ENCODE measurements at places on chromosomes 6 and 20.

DNA sequence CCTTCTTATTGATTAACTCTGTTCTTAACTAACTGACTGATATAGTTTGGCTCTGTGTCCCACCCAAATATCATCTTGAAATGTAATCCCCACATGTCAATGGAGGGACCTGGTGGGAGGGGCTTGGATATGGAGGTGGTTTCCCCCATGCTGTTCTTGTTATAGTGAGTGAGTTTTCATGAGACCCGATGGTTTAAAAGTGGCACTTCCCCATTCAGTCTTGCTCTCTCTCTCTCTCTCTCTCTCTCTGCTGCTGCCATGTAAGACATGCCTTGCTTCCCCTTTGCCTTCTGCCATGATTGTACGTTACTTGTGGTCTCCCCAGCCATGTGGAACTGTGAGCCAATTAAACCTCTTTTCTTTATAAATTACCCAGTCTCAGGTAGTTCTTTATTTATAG is 81.8 kb upstream of the SPACA1 start:
- DNase-seq: no peak

DNA sequence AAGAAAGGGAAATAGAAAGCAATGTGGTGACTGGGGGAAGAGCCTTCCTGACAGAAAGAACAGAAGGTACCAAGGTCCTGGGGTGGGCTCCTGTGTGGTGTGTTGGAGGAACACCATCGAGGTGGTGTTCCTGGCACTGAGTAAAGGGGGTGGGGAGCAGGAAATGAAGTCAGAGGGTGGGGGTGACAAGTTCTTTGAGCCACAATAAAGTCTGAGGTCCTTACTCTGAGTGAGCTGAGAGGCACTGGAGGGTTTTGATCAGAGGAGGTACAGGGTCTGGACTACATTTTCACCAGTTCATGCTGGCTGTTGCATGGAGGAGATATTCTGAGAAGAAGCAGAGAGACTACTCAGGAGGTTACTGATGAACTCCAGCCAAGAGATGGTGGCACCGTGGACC is 198.2 kb downstream of the GMPR start:
- DNase-seq: no peak

GRCh38 chr6:32764048-32764447 is 716 bp upstream of the HLA-DQB2 start:
- no peak for DNase-seq

DNA sequence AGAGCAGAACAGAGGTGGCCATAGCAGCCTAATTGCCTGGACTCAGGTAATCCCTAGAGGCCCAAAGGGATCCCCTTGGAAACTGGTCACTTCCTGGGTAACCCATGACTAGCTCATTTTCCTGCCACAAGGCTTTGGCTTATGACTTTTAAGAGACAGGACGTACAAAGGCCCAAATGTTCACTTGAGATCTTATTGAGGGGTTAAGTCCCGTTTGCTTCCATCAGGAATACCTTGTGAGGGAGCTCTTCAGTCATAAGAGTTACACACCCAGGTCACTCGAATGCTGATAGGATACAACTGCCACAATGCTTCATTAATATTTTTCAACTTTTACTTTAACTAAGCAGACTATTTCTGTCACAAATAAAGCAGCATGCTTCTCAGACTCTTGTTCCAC is 51.7 kb downstream of the TMEM170B start:
- DNase-seq: no peak

- DNase-seq: no peak
These were observed 703.5 kb upstream of the CITED2 start for GRCh38 chr6:140077827-140078560.
